ENCODE measurements at places on chromosomes 2 and 18.
A peak's percentile ranks its signal among the peaks of the same experiment; 100 is the strongest.

GRCh38 chr2:9135822-9136558 lies 70.6 kb upstream of the ASAP2 start:
- no peak for DNase-seq

- DNase-seq: no peak
These were observed 126.9 kb downstream of the KCNS3 start for GRCh38 chr2:18005411-18005810.

- no peak for DNase-seq
These were observed 189.1 kb downstream of the WDPCP start for GRCh38 chr2:63399156-63399555.

DNA sequence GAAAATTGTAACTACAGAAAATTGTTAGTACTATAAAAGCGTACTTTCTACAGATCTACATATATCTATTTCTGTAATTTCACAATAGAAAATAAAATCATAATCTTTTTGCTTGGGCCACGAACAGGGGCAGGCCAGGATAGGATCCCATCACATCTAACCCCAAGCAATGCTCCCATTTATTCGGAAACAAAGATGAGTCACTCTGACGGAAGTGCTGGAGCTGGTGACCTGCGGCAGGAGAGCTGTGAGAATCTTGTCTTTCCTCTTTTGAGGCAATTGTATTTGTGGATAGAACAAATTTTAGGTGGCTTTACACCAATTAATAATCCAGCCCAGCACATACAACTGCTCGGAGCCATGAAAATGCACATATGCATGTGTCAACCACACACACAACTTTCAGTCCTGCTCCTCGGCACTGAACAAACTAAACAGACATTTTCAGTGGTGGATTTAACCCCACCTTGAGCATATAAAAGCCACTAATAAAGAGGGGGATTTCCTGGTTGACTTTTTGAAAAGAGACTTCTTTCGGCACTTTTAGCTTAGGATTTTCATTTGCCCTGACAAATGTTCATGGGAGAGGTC lies 22.3 kb upstream of the INSIG2 start:
- no peak for DNase-seq

DNA sequence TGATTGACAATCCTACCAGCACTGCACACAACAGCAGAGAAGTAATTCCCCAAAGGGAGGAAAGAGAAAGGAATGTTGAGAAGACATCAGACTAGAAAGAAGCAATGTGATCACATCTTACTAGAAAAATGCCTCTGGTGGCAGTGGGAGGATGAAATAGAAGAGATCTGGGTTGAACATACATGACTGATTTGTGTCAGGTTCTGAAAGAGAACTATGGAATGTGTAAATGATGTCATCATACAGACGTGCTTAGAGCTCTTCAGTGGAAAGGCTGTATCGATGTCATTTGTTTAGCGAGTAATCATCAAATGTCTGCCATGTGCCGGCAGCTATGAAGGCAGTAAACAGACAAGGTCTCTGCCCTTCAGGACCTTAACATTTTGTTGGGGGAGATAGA lies 24.9 kb downstream of the GORASP2 start:
- no peak for DNase-seq

- DNase-seq: no peak
These were observed 34.2 kb downstream of the PMS1 start for GRCh38 chr2:189818249-189819038.

DNA sequence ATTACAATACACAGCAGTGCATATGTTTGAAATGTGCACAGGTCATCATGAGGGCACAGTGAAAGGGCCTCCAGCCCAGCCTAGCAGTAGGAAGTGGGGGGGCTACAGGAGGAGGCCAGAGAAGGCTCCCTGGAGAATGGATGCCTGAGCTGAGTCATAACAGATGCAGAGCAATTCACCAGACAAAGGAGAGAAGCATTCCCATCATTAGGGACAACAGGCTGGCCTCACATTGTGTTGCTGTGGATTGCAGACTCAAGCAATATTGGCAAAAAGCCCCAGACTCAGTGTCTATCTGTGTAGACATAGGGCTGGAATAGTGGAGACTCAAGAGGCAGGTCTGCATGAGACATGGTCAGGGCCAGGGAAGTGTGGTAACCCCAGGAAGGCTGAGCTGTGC lies 329.9 kb downstream of the DLGAP1 start:
- peak; percentile 62 for DNase-seq

GRCh38 chr2:181923121-181923520 lies 31.6 kb downstream of the ITPRID2 start:
- no peak for DNase-seq

- peak; percentile 64 for DNase-seq
These were observed 144.4 kb downstream of the GFPT1 start for GRCh38 chr2:69242651-69243051.

DNA sequence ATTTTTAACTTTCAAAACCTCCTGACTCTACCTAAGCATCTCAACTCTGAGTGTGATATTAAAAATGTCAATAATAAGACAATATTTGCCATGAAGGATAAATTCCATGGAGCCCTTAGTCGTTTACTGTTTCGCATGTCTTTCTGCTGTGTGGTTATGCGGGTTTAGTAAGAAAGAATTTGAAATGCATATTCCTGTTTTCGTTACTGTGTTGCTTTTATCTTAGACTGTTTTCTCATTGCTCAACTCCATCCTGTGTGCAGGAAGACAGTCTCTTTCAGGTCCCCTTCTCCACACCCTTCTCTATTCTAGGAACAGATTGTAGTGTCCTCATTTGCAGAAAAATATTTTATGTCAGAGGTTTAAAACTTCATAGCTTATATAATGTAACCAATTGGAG lies 82.5 kb upstream of the MAP3K20 start:
- no peak for DNase-seq

- no peak for DNase-seq
These were observed 3.0 kb downstream of the TGIF1 start for GRCh38 chr18:3452750-3453539.

DNA sequence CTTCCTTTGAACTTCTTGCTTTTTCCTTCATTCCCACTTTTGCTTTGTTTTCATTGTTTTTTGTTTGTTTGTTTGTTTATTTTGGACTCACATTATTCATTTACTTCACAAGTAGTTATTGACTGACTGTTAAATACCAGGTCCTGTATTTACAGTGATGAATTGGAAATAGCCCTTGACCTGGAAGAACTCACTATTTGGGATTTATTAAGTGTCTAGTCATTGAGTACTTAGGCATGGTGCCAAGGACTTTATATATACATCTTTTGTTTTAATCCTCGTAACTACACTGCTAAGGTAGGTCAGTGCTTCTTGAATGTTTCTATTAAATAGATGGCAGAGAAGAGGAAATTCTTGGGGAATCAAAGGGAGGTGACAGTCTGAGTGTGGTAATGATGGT lies 11.1 kb downstream of the SPOPL start:
- no peak for DNase-seq

DNA sequence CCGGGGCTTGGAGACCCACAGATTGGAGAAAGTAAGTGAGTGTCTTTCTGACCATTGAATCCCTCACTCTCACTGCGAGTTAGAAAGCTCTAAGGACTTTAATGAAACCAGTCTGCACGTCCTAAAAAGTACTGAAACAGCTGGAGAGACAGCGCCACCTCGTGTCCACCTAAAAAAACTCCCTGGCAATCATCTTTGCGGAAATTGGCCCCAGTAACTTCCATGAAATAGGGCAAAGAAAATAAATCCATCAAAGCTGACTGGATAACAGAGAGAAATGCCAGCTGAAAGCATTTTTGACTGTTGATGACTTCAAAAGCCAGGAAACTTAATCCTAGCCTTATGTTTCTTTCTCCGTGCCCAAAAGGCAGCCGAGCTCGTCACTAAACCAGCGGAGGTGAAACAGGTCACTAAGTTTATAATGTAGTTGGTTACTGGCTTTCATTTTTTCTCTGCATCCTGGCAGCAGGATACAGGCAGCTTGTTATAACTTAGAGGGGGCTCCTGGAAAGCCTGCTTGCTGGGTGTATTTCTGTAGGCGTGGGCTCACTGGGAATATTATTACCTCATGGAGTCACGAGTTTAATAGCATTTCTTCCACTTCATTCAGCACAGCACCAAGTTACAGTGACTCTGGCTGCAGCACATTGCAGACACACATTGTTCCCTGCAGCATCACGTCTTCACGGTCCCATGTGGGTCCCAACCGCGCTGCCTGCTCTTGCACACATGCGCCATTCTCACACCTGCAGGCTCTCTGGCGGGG lies 266.5 kb downstream of the HRH4 start:
- DNase-seq: peak; percentile 89

DNA sequence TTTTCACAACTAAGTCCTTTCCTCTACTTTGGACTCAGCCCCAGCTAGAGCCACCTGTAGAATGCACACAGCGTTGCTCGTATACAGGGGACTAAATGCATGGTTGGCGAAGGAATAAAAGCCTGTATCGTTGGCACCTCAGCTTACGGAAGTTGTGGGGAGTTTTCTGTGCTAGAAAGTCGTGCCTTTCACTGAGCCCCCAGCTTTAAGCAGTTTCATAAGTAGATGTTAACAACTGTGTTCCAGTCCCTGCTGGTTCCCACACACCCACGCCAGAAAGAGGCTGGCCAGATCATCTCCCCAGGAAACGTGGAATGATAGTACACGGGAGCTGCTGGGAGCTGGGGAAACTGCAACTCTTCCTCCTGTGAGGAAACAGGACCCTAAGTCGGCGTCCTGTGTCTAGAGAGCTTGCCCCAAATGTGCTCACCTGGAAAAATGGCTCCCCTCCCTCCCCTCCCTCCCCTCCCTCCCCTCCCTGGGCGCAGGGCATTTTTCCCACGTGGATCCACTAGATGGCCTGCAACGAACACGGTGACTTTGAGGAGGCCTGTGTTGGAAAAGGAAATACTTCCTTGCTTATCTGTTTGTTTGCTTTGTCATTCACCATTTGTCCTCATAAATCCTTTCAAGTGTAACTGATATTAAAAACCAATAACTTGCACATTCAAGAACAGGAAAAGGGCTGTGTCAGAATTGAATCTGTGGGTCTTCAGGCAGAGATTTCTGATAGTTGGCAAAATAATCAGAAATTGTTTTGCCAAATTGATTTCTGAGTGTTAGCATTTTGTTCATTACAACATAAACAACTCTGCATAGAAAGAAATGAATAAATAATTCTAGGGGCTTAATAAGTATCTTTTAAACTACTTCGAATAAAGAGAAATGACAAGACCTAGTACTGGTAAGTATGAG lies 43.9 kb upstream of the RFX8 start:
- peak; percentile 63 for DNase-seq

DNA sequence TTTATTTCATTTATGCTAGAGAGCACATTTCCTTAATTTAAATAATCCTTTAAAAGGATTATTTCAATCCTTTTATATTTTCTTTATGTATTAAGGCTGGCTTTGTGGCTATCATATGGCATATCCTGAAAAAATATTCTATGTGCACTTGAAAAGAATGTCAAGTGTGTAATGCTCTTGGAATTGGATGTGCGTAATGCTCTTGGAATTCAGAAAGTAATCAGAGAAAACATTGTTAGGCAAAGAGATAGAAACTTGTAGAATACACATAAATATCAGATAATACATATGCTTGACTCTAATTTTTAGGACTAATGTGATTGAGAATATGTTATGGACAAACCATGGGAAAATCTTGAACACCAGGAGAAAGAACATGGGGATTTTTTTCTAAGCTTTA lies 197.5 kb upstream of the COL3A1 start:
- DNase-seq: no peak

DNA sequence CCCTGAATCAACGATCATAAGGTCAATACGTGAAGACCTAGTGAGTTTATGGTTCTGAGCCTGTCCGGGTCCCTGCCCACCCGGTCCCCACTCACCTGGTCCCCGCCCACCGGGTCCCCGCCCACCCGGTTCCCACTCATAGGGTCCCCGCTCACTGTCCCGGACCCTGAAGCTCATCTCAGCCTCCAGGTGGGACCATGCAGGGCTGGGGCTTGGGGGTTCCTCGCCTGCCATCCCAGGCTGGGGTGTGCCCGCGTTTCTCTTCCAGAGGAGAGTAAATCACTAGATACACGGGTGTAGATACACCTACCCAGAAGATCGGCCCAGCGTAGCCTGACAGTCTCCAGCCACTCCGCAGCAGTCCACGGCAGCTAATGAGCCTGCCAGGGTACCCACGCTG lies 131.5 kb downstream of the MBP start:
- peak; percentile 38 for DNase-seq

DNA sequence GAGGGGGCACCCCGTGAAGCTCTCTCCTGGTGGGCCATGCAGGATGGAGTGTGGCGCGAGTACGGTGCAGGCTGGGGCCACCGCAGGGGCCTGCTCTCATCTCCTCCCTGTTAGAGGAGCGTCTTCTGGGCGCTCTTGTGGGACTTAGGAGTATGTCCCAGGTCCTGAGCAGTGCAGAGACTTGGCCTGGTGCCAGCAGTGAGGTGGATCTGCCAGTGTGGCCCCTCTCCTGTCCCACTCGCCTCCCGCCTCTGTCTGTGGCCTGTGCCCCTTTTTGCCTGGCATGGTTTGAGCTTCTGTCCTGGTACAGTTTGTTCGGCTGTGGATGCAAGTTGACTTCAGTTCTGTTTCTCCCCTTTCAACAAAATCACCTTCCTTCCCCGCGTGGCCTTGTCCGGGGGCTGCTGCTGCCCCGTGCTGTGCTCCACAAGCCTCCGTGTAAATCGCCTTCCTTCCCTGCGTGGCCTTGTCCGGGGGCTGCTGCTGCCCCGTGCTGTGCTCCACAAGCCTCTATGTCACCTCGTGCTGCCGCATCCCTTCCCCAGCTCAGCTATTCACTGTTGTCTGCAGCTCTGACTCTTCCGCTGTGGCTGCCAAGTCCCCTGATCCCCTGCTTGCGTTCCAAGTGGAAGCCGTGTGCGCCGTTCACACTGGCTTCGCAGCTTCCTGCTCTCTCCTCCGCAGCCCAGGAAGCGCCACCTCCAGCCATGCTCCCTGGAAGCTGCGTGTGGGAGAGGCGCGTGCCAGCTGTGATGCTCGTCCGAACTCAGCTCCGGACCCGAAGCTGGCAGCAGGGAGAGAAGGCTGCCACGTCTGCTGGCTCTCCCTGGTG lies 13.7 kb downstream of the LDLRAD4 start:
- peak; percentile 52 for DNase-seq

GRCh38 chr18:52875725-52876124 lies 535.7 kb downstream of the DCC start:
- DNase-seq: no peak

- no peak for DNase-seq
These were observed 14.8 kb downstream of the SLC66A2 start for GRCh38 chr18:79936641-79937040.

DNA sequence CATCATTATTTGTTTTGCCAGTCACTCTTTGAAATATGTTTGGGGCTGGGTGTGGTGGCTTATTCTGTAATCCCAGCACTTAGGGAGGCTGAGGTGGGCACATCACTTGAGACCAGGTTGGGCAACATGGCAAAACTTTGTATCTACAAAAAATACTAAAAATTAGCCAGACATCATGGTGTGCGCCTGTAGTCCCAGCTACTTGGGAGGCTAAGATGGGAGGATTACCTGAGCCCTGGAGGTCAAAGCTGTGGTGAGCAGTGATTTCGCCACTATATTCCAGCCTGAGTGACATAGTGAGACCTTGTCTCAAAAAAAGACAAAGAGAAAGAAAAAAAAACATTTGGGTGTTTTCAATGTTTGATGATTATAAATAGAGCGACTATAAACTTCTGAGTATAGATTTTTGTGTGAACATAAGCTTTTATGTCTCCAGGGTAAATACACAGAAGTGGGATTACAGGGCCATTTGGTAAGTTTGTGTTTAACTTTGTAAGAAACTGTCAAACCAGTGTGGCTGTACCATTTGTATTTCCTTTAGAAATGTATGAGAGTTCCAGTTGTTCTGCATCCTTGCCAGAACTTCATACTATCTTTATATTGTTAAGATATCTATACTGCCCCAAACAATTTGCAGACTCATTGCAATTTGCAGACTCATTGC lies 15.8 kb downstream of the BIRC6 start:
- DNase-seq: no peak

Data from right forelimb (tissue), 1 donor.